ENCODE measurements at places on chromosomes 1 and 21.
A peak's percentile ranks its signal among the peaks of the same experiment; 100 is the strongest.

- DNase-seq = no peak
Measured at GRCh38 chr1:205142102-205142469, 20.3 kb upstream of the RBBP5 start.

GRCh38 chr1:245751726-245752470 lies 597.1 kb downstream of the KIF26B start:
- no peak for DNase-seq

DNA sequence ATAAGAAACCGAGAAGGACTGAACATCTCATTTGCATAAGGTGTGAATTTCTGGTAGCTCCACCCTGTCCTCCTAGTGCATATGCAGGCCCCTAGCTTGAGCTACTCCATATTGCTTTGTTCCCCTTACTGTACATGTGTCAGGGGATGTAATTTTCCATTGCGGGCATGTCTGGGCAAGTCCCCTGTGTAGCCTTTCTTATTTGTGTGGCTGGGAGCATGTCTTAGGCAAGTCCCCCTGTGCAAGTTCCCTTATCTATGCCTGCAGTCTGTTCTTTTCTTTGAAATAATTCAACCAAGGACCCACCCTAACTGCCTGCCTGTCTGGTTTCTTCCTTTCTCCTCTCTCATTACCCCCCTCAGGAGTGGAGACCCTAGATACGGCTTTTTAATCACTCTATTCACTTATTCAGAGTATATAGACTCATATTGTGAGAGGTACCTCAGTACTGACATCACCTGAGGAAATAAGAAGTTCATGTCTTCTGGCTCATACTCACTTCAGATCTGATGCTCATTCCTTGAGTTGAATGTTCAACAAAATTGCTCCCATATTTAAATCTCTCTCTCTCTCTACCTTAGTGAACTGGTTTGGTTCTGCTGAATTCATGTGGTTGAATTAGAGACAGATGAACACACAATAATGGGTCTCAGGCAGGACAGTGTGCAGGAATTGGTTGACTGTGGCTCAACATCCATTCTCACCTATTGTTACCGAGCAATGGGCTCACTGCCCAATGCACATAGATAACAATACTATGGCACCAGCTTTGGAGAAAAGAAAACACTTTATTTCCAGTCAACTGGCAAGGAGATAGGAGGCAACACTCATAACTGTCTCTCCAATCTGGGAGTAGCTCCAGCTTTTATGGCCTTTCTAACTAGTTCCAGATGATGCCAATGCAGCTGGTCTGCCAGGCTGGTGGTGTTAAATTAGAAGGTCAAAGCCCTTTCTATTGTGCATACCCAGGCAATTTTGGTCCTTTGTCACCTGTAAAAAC lies 27.9 kb upstream of the NPL start:
- DNase-seq = no peak

DNA sequence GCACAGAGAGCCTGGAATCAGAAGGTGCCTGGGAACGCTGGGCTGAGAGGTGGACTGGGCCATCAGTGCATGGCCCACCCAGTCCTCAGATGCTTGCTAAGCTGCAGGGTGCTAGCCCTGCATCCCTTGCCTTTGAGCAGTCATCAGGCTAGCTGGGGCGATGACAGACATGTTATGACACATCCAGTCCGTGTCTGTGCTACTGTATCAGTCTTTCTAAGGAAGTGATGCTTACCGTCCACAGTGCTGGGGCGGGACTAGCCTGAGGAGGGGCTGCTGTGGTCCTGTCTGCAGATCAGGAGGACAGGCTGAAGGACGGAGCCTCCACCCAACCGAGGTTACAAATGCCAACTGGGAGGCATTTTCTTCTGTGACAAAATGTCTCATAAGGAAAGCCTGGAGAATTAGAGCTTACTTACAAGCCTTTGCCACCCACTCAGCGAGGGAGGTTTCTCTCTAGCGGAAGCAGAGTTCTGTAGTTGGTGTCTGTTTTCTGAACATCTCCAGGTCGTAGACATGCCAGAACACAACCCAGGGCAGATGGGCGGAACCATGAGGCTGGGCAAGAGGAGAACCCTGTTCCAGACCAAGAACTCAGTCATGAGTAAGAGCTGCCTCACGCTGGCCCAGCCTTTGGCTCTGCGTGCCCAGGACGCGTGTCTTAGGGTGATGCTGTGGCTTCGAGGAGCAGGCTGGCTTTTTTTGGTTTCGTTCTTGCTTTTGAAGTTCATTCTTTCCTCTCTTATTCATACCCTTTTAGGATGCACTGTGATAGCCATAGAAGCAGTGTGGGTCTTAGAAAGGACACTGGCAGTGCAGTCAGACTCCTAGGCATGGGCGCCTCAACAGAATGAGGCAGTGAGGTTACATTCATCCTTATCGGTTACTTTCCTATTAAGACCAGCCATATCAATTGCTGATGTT lies 14.3 kb downstream of the SLFNL1 start:
- peak; percentile 41 for DNase-seq

- no peak for DNase-seq
Measured at GRCh38 chr1:160169553-160170399, 18.4 kb downstream of the ATP1A4 start.

DNA sequence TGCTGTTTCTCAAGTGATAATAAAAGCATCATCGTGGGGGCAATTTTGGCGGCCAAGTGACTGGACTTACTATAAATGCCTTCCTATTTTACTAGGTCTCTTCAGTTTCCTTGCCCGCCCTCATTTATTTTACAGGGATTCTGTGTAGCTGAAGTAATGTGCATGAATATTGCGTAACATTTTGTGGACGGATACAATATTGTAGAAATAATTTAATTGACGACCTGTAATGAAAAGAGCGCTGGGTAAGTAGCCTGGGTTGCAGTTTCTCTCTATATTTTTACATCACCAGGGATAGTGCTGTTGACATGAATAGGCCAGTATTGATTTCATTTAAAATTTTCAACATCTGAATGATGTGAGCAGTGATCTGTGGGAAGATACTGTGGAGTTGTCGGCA lies 28.1 kb upstream of the LMO4 start:
- no peak for DNase-seq

DNA sequence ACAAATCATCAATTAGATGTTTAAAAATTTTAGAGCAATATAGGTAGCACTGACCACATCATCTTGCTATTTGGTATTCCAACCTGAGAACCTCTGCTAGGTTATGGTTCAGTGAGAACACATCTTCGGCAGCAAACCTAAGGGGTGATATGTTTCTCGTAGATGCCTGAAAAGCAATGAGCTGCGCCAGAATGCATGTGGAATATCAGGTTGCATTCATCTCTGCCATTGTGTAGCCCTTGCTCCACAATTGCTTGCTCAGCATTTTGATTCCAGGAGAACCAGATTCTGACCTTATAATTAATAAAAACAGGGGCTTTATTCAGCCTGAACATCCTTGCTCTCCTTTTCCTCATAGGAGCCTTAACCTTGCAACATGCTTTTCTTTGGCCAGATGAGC lies 408.1 kb downstream of the USH2A start:
- DNase-seq = no peak

GRCh38 chr1:175833502-175833901 lies 90.1 kb upstream of the TNR start:
- no peak for DNase-seq

- DNase-seq = peak; percentile 80
Measured at GRCh38 chr1:159854116-159854692, 8.3 kb downstream of the VSIG8 start.

DNA sequence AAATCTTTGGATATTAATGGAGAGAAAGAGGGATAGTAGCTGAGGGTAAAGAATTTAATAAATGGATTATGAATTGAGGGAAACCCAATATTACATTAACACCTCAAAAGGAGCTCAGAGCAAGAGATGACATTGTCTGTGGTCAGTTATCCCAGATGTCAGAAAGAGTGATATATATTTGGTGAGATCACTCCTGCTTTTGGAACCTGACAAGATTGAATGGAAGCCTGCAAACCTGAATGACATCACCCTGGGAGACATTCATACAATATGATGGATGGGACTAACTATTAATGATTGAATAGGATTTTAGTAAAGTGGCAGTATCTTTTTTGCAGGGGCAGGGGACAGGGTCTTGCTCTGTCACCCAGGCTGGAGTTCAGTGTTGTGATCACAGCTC lies 6.8 kb upstream of the IFI6 start:
- DNase-seq = no peak

- DNase-seq = no peak
Measured at GRCh38 chr1:178477841-178478240, 18.9 kb downstream of the CLEC20A start.

Measured in ELR (cell line).